Gastrocnemius medialis (tissue), 4 donors: ENCODE measurements at places on chromosomes 4 and X.

DNA sequence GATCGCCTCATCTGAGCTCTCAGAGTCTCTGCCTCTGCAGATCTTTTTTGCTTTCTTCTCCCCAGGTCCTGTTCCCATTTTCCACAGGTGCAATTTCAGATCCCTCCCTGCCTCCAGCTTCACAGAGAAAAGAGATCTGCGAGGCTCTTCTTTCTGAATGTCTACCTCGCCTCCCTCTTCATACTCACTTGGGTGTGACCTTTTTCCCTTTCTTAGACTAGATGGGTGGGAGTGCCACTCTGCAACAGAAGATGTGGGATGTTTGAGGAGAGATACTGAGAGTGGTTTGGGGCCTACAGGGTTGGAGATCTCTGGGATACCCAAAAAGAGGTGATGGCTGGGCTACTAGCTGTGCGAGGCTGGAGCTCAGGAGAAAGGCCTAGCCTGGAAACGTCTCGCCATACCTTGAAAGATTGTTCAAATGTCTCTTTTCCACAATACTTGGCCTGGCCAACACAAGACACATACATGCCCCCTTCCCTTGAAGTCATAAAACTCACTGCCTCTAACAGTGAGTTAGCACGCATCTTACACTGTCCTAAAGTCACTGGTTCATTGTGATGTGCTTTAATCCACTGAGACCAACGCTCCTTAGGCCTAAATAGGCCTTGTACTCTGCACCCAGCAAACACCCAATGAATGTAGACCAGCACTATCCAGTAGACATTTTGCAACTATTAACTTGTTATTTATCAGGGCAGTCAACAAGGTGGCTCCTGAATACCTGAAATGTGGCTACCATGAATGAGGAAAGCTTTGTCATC, 33.6 kb downstream of the IRF2 start:
- DNase-seq, result no peak

- no peak for DNase-seq
These were observed 4.2 kb upstream of the MAB21L2 start for GRCh38 chr4:150577796-150578195.

GRCh38 chrX:12910423-12911121, 4.2 kb downstream of the TLR8 start:
- no peak for DNase-seq

DNA sequence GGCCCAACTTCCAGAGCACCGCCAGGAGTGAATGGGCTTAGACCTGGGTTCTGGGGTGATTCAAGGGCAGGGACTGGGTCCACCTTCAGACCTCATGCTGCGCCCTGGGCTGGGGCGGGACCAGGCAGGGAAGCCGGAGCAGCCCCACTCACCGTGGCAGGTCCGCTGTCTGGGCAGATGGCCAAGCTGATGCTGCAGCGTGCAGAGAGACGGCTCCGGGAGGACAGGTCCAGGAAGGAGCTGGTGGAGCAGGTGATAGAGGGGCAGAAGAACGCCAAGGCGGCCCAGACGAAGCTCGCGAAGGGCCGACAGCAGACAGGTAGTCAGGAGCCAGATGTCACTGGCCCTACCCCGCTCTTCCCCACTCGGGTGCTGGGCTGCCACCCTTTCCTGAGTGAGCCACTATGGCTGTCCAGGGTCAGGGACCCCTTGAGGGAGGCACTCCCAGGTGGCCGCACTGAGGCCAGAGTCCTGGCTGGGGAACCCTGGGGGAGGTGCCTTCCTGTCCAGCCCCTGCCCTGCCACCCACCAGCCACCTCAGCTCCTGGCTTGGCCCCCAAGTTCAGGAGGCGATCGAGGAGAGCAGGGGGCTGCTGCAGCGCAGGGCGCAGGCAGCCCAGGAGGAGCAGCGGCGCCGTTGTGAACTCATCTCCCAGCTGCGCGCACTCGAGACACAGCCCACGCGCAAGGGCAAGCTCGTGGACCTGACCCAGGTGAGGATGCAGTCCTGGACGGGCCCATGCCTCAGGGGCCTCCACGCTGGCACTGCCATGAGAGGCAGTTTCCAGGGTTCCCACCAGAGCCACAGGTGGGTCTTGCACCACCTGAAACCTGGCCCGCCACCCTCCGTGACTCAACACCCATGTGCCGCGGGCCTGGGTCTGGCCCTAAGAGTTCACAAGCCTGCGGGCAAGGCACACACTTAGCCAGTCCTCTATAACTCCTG, 10.1 kb upstream of the RNF4 start:
- DNase-seq, result no peak

- no peak for DNase-seq
These were observed 256.8 kb upstream of the STS start for GRCh38 chrX:6890544-6891261.
